Cardiac muscle cell (in vitro differentiated cells and primary cell): ENCODE measurements at places on chromosomes 12 and 14. TPM values are rescaled to one million over a fixed set of nuclear protein-coding genes. Genes with fewer than 3 reads are reported as not detected.

LRFN5 gene
- total RNA-seq, result 2.1 and 2.9 TPM in 2 replicates

SLC2A14 gene
- 0.07 TPM in 1 of 2 replicates, not detected in the other for total RNA-seq

SYT10 gene
- 1.4 and 1.8 TPM in 2 replicates for total RNA-seq

DNA sequence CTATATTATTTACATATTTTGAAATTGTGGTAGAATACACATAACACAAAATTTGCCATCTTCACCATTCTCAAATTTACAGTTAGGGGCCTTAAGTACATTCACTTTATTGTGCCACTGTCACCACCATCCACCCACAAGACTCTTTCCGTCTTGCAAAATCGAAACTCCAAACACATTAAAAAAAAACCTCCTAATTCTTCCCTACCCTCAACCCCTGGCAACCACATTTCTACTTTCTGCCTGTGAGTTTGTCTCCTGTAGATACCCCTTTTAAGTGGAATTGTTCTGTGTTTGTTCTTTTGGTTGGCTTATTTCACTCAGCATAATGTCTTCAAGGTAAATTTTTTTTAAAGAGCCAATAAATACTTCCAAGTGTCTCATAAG is 31.6 kb upstream of the AMIGO2 start:
- DNase-seq, result no peak

DNA sequence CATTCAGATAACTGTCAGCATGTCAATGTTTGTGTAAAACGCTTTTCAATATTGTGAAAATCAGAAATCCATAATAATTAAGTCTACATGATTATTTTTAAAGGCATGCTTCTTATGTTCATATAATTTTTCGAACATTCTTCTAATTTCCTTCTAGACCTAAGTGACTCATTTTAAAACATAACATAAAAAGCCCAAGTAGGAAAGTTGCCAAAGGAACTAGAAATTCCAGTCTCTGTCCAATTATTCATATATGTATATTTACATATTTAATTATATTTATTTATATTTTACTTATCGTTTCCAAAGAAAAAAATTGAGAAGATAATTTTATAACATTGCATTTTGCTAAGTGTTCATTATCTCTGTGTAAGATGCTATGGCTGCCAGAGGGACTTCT is 110.4 kb downstream of the TMTC1 start:
- peak; percentile 38 for DNase-seq

DNA sequence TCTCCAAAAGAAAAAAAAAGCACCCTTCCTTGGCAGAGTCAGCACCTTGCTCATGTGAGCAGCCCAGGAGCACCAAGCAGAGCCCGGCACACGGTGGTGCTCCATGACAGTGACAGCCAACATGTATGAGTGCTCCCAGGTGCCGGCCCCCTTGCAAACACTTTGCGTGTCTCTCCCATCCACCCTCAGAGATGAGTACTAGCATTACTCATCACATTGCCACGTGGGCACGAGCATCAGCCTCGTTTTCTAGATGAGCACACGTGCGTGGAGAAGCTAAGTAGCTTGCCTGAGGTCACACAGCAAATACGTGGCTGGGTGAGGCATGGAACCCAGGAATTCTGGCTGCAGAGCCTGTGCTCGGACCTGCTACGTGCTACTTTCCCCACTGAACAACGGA is 177.9 kb upstream of the PRMT8 start:
- DNase-seq, result no peak

- DNase-seq, result no peak
Measured at GRCh38 chr14:53390008-53390407, 236.9 kb upstream of the DDHD1 start.

RDH16 gene
- 0.95 and 2.6 TPM in 2 replicates for total RNA-seq

PLEKHD1 gene
- total RNA-seq, result 0.12 and 0.21 TPM in 2 replicates

DNA sequence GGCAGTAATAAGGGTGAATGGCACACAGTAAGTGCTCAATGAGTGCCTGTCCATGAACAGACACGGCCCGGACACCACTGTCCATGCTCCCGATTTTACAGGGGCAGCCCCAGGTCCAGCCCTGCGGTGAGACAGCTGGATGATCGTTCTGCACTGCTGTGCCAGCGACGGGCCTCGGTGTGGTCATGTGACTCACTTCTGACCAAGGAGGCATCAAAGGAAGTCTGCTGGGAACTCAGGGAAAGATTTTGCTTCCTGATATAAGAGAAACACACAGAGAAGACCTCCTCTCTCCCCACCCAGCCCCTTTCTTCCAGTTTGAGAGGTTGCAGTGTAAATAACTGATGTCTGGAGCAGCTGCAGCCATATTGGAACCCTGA is 126.6 kb downstream of the SCARB1 start:
- no peak for DNase-seq

DNA sequence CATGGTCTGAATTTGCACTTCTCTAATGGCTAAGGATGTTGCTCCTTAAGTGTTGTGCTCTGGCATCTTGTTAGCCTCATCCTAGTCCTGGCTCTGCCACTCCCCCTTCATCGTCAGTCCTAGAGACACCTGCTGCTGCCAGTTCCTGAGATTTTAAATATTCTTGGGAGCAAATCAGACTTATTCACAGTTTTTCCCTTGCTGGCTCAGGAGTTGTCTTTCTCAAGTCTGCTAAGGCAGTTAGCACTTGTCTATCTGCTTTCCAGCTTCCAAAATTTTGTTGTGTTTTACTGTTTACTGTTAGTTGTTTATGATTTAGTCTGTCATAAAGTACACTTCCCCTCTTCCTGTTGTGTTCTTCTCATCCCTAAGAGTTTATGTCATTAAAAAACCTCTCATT is 201.0 kb downstream of the KIF26A start:
- no peak for DNase-seq

DNA sequence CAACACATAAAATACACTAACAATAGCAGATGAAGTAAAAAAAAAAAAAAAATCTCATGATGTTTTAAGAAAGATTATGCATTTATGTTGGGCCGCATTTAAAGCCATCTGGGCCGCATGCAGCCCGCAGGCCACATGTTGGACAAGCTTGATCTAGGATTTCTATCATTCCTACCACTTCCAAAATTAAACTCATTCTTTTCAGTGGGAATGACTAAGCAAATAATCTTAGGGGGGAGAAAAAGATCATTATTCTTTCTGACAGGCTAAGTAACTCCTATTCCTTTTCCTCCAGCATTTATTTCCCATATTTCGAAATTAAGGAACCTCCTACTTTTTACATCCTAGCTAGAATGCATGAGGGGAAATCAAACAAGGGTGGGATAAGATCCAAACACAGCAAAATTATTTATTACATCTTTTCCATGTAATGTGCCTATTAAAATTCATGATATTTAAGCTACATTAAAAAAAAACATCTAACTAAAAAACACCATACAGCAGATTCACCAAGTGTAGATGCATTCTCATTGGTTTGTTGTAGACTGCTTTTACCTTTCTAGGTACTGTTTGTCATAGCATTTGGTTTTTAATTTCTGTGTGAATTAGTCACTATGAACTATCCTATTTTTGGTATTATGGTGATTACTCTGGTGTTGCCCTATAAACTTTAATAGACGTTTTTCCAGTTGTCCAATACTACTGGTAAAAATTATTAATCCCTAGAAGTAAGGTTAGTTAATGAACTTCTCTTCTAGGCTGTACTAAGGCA is 76.1 kb downstream of the RASSF8 start:
- DNase-seq, result peak; percentile 67

DNA sequence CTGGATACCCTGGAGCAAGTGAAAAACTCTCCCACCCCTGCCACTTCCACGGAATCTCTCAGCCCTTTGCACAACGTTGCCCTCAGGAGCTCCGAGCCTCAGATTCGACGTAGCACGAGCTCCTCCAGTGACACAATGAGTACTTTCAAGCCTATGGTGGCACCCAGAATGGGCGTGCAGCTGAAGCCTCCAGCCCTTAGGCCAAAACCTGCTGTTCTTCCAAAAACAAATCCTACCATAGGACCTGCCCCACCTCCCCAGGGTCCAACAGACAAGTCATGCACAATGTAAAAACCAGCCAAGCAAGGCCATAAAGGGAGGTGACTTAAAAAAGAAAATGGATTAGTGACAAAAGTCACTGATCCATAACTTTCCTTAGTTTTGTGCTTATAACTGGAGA is 79.7 kb downstream of the KICS2 start:
- no peak for DNase-seq

DAO gene
- total RNA-seq, result not detected in 2 replicates

DNA sequence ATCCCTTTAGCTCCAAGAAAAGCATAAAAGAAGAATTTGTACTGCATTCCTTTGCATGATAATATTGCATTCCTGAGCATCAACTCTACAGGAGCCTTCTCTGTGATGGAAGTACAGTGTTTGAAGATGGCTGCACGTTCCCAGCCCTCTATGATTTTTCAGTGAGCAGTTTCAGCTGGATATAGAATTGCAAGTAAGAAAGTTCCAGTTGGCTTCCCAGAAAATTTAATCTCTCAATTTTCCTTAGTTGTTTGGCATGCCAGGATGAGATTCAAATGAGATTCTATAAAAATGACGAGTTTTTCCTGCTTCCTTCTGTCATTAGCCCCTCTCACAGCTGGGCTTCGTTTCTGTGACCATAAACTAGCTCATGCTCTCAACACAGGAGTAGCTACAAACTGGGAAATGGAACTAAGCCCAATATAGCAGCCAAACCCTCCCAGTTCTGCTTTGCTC is 109.9 kb downstream of the TTC8 start:
- DNase-seq, result no peak

- no peak for DNase-seq
Measured at GRCh38 chr14:24108336-24108874, 6.2 kb upstream of the DCAF11 start.

CLEC4A gene
- total RNA-seq, result 1.8 TPM in 1 of 2 replicates, not detected in the other

- DNase-seq, result no peak
Measured at GRCh38 chr12:11758087-11758486, 108.6 kb downstream of the ETV6 start.

DNA sequence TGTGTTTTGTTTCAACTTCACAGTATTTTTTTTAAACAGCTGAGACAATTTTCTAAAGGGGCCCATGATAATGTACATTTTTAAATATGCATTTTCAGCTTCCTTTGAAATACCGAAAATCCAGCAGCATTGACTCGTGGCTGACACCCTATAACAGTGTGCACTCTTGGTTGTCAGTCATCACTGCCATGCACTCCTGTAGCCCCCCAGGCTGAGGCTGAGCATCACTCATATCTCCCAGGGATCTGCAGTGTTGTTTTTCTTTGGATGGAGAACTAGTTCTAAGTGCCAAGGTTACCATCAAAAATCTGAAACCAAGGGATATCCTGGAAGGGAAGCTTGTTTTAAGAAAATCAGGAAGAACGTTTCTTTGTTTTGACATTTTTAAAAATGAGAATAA is 81.2 kb downstream of the C14orf132 start:
- DNase-seq, result no peak

HNF1A gene
- total RNA-seq, result not detected in 2 replicates

DNA sequence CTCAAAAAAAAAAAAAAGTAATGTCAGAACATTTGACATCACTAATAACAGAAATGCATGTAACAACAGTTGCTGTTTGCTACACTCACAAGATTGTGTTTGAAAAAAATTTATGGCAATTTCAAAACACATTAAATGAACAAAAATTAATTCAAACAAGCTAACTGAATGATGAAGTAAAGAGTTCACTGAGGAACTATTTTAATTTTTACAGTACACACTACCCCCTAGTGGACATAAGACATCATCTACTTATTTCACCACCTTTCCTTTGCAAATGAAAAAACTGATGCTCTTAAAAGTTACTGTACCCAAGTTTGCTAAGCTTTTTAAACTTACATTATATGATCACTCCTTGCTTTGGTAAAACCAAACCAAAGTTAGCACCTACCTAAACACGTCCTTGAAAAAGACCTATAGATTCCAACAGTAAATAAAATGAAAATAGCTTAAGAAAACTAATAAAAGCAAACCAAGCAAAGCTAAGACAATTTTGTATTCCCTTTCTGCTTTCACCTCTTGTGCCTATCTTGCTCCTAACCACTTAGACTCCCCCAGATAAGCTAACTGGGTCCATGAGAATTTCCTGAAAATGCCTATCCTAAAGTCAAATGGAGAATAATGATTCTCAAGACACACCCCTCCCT is 22.2 kb downstream of the UBE2N start:
- DNase-seq, result peak; percentile 79

GRCh38 chr12:131030472-131031328 is 77.0 kb downstream of the ADGRD1 start:
- no peak for DNase-seq

DNA sequence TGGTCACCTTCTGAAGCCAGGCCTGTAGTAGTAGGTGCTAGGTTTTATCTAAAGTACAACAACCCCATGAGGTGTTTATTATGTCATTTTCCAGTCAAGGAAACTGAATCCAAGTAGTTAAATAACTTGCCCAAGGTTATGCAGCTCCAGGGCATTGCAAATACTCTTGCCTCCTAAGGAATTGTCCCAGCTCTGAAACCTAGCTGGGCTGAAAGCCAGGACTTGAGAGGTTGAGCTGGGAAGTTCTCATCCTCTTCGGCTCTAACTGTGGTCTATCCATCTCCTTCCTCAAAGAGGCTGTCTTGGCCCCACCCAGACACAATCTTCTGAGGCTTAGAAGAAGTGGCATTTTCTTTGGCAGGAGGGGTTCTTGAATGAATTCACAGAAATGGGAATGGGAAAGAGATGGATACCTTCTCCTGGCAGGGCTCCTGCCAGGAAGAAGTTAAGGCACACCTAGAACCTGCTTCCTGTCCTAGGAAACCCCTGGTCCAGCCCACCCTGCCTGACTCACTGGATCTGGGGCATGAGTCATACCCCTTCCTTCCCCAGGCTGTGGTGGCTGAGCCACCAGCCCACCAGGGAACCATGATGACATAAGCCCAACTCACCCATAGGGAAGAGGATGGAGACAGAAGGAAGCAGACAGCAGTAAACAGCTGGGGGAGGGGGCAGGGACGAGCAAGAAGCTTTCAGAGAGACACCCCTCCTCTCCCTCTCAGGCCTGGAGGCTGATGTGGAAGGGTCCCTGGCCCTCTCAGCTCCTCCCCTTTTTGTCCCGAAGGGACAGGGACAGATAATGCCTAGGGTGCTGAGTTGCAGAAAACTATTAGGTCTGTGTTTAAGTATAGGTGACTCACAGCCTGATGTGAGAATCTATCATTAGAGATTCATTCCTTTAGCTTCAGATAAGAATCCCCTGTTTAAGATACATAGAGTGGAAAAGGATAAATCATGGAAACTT is 2.1 kb upstream of the PLEK2 start:
- DNase-seq, result no peak

DNA sequence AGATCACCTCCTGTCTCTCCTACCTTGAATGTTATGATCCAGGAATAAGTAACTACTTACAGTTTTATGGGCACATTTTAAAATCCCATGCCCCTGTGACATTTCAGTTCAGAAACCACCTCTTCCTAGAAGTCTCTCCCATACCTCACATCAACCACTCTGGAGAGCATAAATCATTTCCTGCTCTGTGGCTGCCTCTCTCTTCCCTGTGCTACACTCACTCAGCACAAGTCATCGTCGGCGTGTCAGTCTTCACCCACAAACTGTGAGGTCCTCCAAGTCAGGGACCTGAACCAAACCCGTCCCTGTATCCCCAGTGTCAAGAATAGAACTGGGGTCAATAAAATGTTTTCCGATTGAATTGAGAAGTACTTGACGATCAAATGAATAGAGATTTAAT is 863.3 kb downstream of the BCL11B start:
- no peak for DNase-seq

TCL1A gene
- total RNA-seq, result not detected in 2 replicates

GRCh38 chr14:79896009-79896408 is 315.3 kb downstream of the DIO2 start:
- peak; percentile 26 for DNase-seq

CCDC184 gene
- total RNA-seq, result 0.45 and 1.7 TPM in 2 replicates
